ENCODE measurements at places on chromosomes 11 and 22. TPM values are rescaled to one million over a fixed set of nuclear protein-coding genes. Genes with fewer than 3 reads are reported as not detected.

The CRACR2B gene
- 1.8 TPM for total RNA-seq

DNA sequence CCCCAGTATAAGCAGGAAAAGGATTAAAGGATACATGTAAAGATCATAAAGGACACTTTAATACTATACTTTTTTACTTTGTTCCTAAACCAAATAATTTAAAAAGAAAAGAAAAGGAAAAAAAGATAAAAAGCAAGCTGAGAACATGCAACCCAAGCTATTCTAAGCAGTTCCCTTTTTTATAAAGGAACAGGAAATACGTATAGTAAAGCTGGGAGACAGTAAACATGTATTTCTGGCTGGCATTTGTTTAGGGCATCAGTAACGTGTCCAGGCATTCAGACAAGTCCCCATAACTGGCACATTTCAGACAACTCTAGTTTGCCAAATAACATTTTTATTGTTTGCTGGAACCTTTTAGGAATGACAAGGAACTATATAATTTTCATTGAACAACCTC, 24.9 kb downstream of the BCO2 start:
- no peak for DNase-seq

GRCh38 chr11:134207538-134208239, 16.1 kb downstream of the NCAPD3 start:
- DNase-seq = peak; percentile 19

DNA sequence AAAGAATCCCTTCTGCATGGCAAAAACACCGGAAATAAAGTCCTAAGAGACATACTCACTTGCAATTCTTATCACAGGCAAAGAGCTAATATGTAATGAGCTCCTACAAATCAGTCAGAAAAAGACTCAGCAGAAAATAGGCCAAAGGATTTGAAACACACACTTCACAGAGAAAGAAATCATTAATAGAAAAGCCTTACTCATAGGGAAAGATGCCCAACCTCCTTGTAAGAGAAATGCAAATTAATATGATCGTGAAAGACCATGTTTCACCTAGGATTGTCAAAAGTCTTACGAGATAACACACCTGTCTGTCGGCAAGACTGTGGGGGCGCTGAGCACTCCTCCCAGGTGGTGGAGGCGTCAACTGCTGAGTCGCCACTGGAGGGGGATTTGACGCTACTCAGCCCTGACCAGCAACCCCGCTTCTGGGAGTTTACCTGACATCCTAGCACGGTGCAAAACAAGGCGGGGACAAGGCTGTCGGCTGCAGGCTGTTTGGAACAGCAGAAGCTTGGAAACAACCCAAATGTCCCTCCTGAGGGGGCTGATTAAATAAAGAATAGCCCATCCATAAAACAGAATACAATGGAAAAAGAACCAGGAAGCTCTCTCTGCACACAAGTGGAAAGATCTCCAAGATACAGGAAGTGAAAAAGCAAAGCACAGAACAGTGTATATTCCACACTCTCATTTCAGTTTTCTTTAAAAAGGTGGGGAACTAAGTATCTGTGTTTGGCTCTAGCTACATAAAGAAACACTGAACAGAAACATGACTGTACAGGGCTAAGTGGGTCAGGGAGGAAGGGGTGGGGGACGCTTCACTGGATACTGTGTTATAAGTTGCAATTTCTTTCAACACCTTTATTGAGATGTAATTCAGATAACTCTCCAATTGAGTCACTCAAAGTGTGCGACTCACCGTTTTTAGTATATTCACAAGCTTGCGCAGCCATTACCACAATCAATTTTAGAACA, 11.5 kb downstream of the CSNK1E start:
- no peak for DNase-seq

DNA sequence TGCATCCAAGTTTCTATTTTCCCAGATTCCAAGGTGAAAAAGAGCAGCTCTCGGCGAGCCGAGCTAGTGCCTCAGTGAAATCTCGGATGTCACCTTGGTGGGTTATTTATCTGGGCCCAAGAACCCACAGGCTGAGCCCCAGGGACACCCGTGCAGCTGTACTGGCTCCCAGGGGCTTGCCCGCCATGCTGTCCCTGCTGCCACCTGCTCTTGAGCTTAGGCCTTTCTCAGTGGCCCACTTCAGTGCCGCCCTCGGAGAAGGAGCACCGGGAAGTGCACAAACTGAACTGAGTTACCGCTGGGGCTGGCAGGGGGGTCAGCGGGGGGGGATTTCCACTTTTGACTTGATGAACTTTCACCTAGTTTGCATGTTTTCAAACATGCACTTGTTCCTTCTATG, 27.9 kb downstream of the CPT1A start:
- no peak for DNase-seq

All from RPMI7951 (cell line).